AG04449 (cell line): ENCODE measurements at places on chromosomes 6 and 20.
A peak's percentile ranks its signal among the peaks of the same experiment; 100 is the strongest.

GRCh38 chr20:40933758-40934157 is 94.9 kb upstream of the TOP1 start:
- no peak for DNase-seq

- no peak for DNase-seq
Observed at GRCh38 chr6:137949686-137950390, 82.8 kb downstream of the TNFAIP3 start.

- peak; percentile 34 for DNase-seq
Observed at GRCh38 chr20:61753316-61753942, 312.3 kb downstream of the TAF4 start.

GRCh38 chr6:134315974-134316441 is 1.9 kb downstream of the SGK1 start:
- no peak for DNase-seq

DNA sequence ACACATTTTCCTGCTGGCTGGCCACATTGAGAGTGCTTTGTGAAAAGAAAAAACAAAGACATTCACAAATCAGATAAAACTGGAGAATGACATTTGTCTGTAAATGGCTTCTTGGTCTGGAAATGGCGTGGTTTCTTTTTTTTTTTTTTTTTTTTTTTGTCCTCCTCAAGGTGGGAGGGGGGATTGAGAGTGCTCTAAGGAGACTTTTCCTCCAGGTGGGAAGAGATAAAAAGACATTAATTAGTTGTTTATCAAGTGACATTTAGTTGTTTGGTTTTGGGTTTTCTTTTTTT is 40.4 kb downstream of the GNAS start:
- DNase-seq, result no peak

GRCh38 chr6:151948002-151948743 is 140.7 kb downstream of the ESR1 start:
- no peak for DNase-seq
